Ecto neural progenitor cell (in vitro differentiated cells): ENCODE measurements at places on chromosomes 1 and 21.

DNA sequence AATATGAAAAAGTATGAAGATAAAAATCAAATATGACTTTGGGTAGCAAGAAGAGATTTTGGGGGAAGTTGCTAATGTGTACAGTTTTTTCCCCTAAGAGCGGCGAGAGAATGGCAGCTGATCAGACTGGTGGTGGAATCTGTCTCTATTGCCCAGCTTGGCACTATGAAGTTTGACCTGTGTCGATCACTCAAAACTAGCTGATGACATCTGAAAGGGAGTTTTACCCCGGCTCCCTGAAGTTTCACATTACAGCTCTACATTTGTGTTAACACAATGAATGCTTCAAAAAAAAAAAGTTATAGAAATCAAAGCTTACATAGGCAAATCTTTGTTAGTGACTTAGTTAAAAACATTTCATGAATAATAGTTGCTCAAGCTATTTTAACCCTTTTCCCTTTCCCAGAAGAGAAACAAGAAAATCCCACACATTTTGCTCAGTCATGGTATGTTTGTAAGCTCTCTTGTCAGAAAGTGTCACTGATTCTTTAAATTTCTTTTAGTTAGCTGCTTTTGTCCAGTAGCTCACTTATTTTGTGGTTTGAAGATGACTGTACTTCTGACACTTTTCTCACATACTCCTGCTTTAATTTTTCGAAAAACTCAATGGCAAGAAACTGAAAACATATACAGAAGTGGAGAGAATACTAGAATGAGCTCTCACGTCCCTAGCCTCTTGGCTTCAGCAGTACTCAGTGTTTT, 41.3 kb downstream of the DYRK1A start:
- no peak for DNase-seq

DNA sequence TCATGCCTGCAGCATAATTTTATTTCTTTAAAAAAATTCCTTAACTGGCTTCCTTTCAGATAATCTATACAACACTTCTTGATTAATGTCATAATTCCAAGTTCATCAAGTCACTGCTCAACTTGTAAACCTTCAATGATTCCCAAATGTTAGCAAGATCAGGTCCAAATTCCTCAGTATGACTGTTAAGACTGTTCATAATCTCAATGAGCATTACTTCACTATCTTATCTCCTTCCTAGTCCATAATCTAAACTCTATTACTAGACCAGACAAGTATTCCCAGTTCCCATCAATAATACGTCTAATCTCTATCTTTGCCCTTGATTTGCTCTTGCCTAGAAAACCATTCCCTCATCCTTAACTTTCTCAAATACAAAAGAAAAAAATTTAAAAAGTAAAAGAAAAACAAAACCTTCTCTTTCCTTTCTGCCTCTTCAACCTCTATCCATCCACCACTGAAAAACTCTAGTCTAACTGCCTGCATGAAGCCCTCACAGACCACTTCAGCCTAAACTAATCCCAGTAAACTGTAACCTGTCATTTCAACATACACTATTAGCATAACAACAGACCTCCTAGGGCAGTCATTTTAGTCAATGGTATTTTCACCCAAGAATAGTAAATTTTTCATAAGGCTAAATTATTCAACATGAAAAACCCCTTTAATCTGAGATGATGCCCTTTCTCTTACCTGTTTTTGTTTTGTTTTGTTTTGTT, 15.5 kb downstream of the LUZP1 start:
- no peak for DNase-seq

- DNase-seq, result no peak
These were observed 22.6 kb downstream of the NPL start for GRCh38 chr1:182811975-182812722.

DNA sequence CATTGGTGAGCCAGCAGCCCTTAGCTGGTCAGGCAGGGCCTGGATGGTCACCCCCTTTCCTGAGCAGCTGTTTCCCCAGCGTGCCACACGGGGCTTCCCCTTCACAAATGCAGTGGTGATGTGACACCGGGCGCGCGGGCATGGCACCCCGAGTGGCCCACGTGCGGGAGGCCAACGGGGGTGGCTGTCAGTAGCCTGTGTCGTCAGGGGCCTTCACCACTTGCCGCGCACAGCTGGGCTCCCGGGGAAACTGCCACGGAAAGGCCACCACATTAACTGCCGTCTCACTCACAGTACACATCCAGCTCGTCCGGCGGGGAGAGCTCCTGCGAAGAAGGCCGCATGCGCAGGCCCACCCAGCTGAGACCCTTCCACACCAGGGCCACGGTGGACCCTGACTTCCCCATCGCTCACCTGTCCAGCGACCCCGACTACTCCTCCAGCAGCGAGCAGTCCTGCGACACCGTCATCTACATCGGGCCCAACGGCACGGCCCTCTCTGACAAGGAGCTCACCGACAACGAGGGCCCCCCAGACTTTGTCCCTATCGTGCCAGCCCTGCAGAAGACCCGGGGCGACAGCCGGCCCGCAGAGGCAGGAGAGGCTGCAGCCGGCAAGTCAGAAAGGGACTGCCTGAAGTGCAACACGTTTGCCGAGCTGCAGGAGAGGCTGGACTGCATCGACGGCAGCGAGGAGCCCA, 530.5 kb downstream of the KIF26B start:
- DNase-seq, result no peak

DNA sequence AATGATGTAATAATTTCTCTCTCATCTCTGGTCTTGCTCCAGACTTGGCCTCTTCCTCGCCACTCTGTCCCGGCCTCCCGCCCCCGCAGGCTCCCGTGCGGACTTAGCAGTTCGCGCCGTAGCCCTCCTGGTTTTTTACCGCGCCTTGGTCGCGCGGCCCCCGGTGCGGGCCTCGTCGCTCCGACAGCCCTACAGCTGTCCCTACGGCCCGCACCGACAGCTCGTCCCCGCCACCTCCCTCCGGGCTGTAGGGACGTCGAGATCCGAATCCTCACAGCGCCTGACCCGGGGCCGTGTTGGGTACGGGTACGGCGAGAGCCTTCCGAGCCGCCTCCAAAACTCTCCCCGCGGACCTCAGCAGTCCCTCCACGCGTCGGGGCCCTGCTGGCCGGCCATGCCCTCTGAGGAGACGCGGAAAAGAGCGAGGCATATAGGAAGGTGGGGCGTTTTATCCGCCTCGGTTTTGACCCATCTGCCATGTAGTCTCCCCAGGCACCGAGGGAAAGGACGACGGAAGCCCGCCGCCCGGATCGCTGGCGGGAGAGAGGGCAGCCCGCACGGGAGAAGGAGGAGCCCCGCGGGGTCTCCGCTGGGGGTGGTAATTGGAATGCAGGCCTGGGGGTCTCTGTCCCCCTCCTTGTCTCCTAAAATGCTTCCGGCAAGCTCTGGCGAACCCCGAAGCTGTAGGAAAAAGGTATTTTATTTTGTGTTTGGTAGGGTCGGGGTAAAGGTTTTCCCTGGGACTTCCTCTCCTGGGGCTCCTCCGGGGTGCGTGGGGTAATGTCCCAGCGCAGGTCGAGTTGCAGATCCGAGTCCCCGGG, 3.3 kb downstream of the LHX4 start:
- DNase-seq, result no peak

GRCh38 chr1:217687511-217687910, 56.4 kb downstream of the SPATA17 start:
- DNase-seq, result no peak

DNA sequence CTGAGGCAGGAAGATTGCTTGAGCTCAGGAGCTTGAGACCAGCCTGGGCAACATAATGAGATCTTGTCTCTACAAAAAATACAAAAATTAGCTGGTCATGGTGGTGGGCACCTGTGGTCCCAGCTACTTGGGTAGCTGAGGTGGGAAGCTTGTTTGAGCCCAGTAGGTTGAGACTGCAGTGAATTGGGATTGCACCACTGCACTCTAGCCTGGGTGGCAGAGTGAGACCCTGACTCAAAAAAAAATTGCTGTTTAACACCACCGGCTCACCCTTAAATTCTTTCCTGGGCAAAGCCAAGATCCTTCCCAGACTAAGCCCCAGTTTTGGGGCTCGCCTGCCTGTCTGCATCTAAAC, 6.6 kb upstream of the NSUN4 start:
- DNase-seq, result no peak
